Suprapubic skin (tissue), 4 donors: ENCODE measurements at places on chromosomes 2 and 18. TPM values are rescaled to one million over a fixed set of nuclear protein-coding genes. Genes with fewer than 3 reads are reported as not detected.

Gene ERICH2
- not detected for total RNA-seq

Gene RGPD6
- 40.0 TPM for total RNA-seq

Gene DSC3
- total RNA-seq, result 497 TPM

Gene CCL20
- 4.2 TPM for total RNA-seq

Gene KIF5C
- total RNA-seq, result 1.3 TPM

DNA sequence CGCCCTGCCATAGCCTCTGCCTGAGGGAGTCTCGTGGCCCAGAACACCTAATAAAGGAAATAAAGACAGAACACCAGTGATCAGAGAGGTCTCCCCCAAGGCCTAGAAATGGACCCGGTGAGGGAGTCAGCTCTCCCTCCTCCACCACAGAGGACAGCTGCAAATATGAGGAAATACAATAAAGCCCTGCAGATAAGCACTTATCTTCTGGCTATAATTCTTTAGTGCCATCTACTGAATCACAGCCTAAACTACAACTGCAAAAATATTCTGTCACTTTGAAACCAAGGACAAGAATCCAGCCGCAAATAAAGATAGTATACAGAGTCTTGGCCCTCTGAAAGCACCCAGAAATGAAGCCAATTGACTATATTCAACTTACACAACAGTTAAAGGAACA, 42.4 kb upstream of the TACR1 start:
- no peak overlapping the region for H3K4me3 ChIP-seq
- H3K27ac ChIP-seq, result no peak overlapping the region
- H3K36me3 ChIP-seq, result no peaks in the 10 kb centered on the region

- H3K27me3 ChIP-seq, result no peaks in the 10 kb centered on the region
- no peak for DNase-seq
- peaks cover 75% of the 10 kb centered on the region for H3K36me3 ChIP-seq
These were observed 18.0 kb downstream of the REL start for GRCh38 chr2:60899230-60899891.

DNA sequence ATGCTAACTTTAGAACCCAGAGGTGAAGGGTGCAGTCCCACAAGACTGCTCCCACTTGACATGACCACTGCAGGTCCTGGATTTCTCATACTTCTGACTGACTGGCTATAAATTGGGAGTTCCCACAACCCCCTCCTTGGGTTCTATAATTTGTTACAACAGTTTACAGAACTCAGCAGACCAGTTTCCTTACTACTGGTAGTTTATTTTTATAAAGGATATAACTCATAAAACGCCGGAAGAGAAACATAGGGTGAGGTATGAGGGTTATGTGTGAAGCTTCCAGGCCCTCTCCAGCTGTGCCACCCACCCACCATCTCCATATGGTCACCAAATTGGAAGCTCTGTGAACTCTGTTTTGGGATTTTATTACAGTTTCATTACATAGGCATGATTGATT, 839.6 kb downstream of the TSN start:
- H3K4me3 ChIP-seq, result no peak overlapping the region
- no peak overlapping the region for H3K27ac ChIP-seq
- no peaks in the 10 kb centered on the region for H3K36me3 ChIP-seq
- no peaks in the 10 kb centered on the region for H3K27me3 ChIP-seq

GRCh38 chr2:8169443-8169842, 512.4 kb upstream of the ID2 start:
- no peaks in the 10 kb centered on the region for H3K36me3 ChIP-seq
- no peaks in the 10 kb centered on the region for H3K27me3 ChIP-seq
- no peak overlapping the region for H3K27ac ChIP-seq
- no peaks in the 10 kb centered on the region for H3K4me1 ChIP-seq
- no peak overlapping the region for H3K4me3 ChIP-seq

- no peaks in the 10 kb centered on the region for H3K36me3 ChIP-seq
- H3K4me3 ChIP-seq, result no peak overlapping the region
- DNase-seq, result no peak
- no peaks in the 10 kb centered on the region for H3K27me3 ChIP-seq
These were observed 886.5 kb downstream of the CNTNAP5 start for GRCh38 chr2:124911560-124911959.

DNA sequence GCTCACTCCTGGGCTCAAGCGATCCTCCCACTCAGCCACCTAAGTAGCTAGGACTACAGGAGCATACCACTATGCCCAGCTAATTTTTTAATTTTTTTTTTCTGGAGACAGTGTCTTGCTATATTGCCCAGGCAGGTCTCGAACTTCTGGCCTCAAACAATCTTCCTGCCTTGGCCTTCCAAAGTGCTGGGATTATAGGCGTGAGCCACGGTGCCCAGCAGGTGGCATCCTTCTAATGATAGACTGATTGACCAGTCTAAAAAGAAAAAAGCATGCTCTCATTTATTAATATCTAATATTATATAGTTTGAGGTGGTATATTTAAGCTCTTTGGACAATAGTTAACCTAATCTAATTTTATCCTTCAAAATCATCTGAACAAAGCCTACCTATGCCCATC, 198.6 kb downstream of the CAMKMT start:
- no peak overlapping the region for H3K27ac ChIP-seq
- H3K4me3 ChIP-seq, result no peak overlapping the region
- no peak for DNase-seq
- no peaks in the 10 kb centered on the region for H3K36me3 ChIP-seq

DNA sequence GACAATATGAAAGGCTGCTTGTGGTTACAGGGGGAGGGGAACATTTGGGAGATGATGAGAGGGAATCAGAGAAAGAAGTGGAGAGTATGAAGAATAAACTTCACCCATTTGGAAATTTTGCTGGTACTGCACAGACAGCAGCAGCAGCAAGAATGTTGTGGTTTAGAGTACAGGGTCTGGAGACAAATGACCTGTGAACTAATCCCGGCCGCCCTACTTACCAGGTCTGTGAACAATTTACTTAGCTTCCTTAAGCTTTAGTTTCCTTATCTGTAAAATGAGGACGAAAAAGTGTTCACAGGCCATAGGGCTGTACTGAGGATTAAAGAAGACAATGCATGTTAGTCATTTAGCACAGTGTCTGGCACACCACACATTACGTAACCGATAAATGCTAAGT, 685.4 kb upstream of the CELF4 start:
- no peak for DNase-seq
- no peaks in the 10 kb centered on the region for H3K27me3 ChIP-seq
- H3K4me1 ChIP-seq, result no peaks in the 10 kb centered on the region
- H3K4me3 ChIP-seq, result no peak overlapping the region

GRCh38 chr2:143698352-143698751, 569.1 kb downstream of the ARHGAP15 start:
- no peaks in the 10 kb centered on the region for H3K36me3 ChIP-seq
- no peaks in the 10 kb centered on the region for H3K27me3 ChIP-seq
- H3K4me1 ChIP-seq, result no peaks in the 10 kb centered on the region
- no peak overlapping the region for H3K27ac ChIP-seq
- no peak overlapping the region for H3K4me3 ChIP-seq

GRCh38 chr2:130828461-130828860, 8.3 kb upstream of the ARHGEF4 start:
- H3K27me3 ChIP-seq, result peaks cover 8% of the 10 kb centered on the region
- no peak overlapping the region for H3K27ac ChIP-seq
- no peak overlapping the region for H3K4me3 ChIP-seq
- H3K4me1 ChIP-seq, result peaks cover 5% of the 10 kb centered on the region

DNA sequence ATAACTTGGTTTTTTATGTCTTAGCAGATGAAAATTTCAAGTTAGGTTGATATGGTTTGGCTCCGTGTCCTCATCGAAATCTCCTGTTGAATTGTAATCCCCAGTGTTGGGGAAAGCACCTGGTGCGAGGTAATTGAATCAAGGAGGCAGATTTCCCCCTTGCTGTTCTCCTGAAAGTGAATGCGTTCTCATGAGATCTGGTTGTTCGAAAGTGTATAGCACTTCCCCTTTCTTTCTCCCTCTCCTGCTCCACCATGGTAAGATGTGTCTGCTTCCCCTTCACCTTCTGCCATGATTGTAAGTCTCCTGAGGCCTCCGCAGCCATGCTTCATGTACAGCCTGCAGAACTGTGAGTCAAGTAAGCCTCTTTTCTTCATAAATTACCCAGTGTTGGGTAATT, 242.1 kb upstream of the TNP1 start:
- H3K27me3 ChIP-seq, result no peaks in the 10 kb centered on the region
- no peaks in the 10 kb centered on the region for H3K4me1 ChIP-seq
- no peak for DNase-seq

- H3K36me3 ChIP-seq, result no peaks in the 10 kb centered on the region
- H3K27me3 ChIP-seq, result no peaks in the 10 kb centered on the region
- no peak overlapping the region for H3K4me3 ChIP-seq
- DNase-seq, result no peak
- no peak overlapping the region for H3K27ac ChIP-seq
These were observed 448.4 kb upstream of the GCFC2 start for GRCh38 chr2:76159042-76159648.

DNA sequence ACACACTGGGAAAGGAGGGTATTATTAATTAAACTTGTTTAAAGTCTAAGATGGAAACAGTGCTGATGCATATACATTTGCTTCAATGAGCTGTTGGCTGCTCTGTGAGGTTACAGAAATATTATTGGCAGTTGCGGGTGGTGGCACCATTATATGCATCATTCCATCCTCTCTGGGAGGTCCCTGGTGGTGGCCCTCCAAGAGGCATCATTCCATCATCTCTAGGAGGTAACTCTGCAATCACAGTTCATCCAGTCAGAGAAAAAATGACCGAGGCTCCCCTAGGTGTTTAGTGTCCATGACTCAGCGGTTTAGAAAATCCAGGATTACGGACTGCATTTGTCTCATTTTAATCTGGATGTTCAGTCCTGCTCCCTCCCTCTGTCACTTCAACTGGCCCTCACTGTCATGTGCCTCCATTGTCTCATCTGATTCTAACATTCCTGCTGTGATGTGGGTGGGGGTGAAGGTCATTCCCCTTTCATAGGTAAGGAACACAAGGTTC, 15.4 kb downstream of the AFF3 start:
- H3K27ac ChIP-seq, result no peak overlapping the region
- no peaks in the 10 kb centered on the region for H3K27me3 ChIP-seq
- no peak overlapping the region for H3K4me3 ChIP-seq
- H3K4me1 ChIP-seq, result no peaks in the 10 kb centered on the region
- no peak for DNase-seq

DNA sequence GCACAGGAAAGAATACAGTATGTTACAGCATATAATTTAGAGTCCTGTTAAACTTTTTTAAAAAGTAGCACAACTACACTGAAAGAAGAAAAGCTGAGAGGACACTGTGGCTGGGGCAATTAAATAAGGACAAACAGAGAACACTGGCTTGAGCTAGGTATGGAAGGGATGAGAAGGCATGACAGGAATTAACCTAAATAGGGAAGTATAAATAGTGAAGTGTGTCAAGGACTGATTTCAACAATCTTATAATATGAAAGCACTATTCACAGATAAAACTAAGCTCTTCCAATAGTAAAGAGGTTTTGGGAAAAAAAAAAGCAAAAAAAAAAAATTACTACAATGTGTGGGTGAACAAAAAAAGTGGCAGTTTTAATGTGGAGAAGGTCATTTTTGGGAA, 45.5 kb downstream of the PPP3R1 start:
- no peaks in the 10 kb centered on the region for H3K36me3 ChIP-seq
- H3K27me3 ChIP-seq, result no peaks in the 10 kb centered on the region
- no peak overlapping the region for H3K4me3 ChIP-seq
- no peak for DNase-seq
- peaks cover 26% of the 10 kb centered on the region for H3K4me1 ChIP-seq
- H3K27ac ChIP-seq, result no peak overlapping the region

DNA sequence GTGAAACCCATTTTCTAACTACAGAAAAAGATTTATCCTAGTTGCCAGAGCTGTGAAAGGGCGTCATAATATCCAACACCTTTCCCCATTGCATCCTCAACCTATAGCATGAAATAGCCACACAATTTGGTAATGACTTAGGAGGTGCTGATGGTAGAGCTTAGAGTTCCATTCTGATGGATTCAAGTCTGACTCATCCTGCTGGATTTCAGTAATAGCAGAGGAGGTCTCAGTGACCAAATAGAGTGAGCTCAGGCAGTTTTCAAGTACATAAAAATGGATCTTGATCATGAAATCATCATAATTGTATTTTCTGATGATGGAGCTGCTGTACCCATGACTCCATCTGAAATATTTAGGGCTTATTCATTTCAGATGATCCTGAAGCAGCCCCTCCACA, 270.7 kb upstream of the KLHL29 start:
- no peaks in the 10 kb centered on the region for H3K36me3 ChIP-seq
- no peak for DNase-seq
- no peak overlapping the region for H3K27ac ChIP-seq
- H3K4me3 ChIP-seq, result no peak overlapping the region
- H3K4me1 ChIP-seq, result no peaks in the 10 kb centered on the region
